ENCODE measurements at places on chromosomes 1 and 21.

DNA sequence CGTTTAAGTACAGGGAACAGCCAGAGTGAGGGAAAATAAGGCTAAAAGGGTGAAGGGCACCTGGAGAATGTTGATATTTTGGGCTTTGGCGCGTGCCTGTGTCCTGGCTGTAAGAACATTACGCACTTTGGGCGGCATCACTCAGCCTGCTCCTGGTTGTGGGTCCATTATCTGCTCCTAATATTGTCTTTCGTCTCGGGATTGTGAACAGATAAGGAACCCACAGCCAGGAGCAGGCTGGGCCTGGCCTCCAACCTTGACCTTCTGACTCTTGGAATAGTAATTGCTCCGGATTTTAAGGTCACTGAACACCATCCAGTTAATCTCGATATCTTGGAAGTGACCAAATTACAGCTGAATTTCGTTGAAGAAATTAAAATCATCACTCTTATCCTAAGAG lies 61.9 kb downstream of the TCP10L start:
- DNase-seq = no peak

DNA sequence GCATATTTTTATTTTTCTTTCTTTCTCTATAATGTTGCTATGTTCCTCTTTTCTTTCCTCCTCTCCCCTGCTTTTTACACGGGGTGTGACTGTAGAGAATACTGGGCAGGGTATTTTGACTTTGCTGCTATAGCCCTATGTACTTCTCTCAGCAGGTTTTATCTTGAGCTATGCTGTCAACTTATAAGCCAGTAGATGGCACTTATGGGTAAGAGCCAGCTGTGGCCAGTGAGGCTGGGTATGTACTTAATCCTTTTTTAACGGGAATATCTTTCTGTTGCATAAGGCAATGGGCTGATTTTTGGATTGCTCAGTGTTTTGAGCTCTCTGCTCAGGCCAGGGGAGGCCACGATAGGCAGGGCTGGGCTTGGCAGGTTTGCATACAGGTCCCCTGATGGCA lies 99.0 kb downstream of the KCNK2 start:
- DNase-seq = no peak

DNA sequence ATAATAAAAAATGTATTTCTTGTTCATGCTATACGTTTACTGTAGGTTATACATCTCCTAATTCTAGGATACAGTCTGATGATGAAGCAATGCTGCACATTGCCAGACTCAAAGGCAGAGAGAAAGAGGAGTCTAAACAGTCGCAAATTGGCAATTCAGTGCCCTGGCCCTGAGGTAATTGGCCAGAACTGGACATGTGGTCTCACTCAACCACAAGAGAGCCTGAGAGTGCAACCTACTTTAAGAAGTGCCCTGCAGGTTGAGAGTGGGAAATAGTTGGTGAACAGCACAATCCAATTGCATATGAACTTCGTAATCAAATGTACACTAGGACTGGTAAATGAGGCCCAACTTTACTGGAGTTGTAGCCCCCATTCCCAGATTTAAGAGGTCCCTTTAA lies 5.0 kb upstream of the SLC35A3 start:
- DNase-seq = no peak

DNA sequence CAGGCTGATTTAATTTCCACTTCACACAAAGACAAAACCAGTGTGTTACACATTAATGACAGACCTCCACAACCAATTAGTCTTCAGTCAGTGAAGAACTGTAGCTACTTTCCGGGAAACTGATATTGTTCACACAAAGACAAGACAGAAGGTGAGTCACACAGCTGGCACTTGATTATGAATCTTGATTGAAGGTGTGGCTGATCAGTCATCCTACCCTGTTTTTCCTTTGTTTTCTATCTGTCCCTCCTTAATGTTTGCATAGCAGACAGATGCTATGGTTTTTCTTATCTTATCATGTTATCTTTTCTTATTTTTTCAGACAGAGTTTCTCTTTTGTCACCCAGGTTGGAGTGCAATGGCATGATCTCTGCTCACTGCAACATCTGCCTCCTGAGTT lies 185.1 kb upstream of the GREM2 start:
- no peak for DNase-seq

- no peak for DNase-seq
Measured at GRCh38 chr1:61337441-61337951, 255.1 kb downstream of the NFIA start.

DNA sequence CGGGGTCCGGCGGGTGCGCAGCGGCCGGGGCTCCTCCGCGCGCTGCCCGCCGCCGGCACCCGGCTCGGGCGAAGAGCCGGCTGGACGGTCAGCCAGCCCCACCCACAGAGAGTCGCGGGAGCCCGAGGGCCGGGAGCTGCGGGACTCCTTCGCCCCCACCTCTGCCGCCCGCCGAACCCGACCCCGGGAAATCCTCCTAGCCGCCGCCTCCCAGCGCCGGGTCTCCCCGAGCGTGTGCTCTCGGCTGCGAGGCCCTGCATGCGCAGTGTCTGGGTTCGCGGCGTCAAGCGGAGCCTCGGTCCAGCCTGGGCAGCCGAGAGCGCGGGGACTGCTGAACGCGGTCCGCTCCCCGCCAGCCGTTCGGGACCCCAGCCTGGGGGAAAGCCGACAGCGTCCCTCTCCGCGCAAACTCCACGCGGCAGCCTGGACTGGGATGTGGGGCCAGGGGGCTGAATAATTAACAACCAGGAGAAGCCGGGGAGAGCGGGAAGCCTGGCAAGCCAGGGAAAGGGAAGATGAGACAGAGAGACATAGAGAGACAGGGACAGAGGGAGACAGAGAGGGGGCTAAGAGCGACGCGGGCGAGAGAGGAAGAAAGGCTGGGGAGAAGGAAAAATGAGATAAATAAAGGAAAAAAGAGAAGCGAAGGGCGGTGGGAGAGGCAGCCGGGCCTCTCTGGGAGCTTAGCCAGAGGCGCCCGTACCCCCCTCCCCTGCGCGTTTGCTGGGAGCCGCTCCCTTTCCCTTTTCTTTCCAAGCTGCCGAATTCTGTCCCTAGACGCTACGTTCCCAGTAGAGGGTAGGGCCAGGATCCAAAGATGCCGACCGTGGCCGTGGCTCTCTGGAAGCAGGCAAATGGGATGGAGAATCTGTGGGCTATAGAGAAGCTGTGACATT lies 64.2 kb downstream of the MEF2D start:
- no peak for DNase-seq

DNA sequence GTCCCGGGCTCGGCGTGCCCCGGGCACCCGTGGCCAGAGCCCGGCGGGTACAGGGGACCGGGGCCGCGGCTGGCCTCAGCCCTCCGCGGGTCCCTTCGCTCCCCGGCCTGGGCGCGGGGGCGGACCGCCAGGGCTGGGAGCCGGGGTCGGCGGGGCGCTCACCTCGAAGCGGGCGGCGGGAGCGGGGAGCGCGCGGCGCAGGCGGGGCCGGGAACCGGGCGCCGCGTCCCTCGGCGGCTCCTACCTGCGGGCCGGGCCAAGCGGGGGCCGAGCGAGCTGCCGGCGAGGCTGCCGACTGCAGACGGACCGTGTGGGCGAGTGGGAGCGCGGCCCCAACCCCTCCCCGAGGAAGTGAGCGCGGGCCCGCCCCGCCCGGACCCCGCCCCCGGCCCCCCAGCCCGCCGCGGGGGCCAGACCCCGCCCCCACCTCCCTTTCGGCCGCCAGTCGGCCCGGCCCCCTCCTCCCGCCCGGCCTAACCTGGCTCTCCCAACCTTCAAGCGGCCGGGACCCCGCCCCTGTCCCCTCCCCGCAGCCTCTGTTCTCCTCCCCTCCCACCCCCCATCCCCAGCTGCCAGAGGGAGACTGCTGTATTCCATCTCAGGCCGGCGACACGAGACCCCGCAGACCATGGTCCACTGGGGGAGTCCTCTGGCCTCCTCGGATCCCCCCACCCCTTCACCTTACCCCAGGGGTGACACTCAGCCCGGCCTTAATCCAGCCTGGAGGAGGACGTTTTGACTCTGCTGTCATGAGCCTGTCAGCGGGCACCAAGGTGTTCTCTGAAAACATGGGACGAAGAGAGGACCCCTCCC lies at the start of gene FHL3:
TSS of gene FHL3 (minus strand) at position 320 of the 813 bp plus-strand sequence. CDS start 6,102 bp downstream, outside the sequence.
- no peak for DNase-seq

DNA sequence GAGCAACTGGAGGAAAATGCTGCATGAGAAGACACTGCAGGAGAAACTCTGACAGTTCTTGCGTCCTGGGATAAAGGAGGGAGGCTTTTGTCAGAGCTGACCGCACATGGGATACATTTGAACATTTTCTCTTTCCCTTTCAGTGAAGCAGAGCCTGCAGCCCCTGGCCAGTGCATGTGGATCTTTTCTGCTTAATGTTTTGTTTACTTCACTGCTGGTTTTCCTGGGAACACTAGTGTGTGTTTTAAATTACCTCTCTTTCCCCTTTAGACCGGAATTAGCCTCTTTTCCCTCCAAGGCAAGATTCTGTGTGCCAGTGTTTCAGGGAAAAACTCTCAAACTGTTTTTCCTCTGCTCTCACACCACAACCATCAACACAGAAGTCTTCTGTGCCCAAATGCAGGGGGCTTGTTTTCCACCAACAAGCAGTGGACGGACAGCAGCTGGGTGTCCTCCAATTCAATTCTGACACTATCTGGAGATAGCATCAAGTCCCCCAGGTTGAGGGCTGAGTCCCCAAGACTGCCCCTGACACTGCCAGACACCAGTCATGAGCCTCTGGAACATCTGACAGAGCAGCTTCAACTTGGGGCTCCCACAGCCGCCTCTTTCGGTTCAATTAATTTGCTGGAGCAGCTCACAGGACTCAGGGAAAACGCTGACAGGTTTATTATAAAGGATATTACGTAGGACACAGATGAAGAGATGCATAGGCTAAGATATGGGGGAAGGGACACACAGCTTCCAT lies 136.2 kb downstream of the RHOU start:
- DNase-seq = no peak

- no peak for DNase-seq
Measured at GRCh38 chr1:210981490-210981889, 152.5 kb downstream of the KCNH1 start.

- no peak for DNase-seq
Measured at GRCh38 chr1:33454646-33455282, 17.7 kb upstream of the ZSCAN20 start.

GRCh38 chr21:27321791-27322190 lies 354.9 kb upstream of the ADAMTS5 start:
- DNase-seq = no peak

GRCh38 chr1:212651521-212651920 lies 43.0 kb downstream of the ATF3 start:
- no peak for DNase-seq

DNA sequence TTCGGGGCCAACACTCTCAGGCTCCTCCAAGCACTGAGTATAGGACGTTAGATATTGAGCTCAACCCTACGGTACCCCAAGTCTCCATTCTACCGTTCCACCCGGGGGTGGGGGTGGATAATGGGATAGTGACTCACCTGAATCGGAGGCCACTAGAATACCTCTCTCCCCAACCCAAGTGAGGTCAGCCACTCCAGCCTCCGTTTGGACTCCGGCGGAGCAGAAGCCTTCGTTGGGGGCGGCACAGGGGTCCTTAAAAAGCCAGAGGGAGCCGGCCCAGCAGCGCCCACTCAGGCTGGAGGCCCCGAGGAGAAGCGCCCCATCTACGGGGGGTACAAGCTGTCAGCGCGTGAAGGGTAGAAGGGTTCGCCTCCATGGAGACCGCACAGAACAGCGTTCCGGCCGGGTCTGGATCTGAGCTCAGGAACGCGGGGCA lies 556 bp downstream of the WDR77 start:
- no peak for DNase-seq

GRCh38 chr1:91650764-91651163 lies 150.1 kb downstream of the CDC7 start:
- no peak for DNase-seq

DNA sequence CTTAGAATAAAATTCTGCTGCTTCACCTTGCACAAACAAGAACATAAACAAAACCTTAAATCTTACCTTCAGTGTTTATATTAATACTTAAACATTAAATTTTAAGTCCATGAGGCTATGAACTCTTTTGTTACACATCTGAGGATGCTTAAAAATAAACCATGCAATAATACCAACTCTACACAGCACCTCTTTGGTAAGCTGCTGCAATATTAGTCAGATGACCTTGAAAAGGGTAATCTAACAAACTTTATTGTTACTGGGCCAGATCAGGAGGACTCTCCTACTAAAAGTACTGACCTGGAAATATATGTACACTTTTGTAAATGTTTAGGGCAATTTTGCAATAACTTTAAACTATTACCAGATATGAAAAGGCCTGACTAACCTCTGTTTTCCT lies 763 bp downstream of the SIKE1 start:
- DNase-seq = no peak

Data from activated naive CD8-positive, alpha-beta T cell treated with anti-CD3 and anti-CD28 coated beads, Interleukin-2, amount 50 U/mL, for 16 hours (primary cell).